Right atrium auricular region (tissue), 2 donors: ENCODE measurements at places on chromosomes 12 and 14. TPM values are rescaled to one million over a fixed set of nuclear protein-coding genes. Genes with fewer than 3 reads are reported as not detected.

NFE2 gene
- total RNA-seq: 1.1 TPM

HOXC10 gene
- not detected for total RNA-seq

C12orf50 gene
- not detected for total RNA-seq

KERA gene
- not detected for total RNA-seq

SLC5A8 gene
- total RNA-seq: not detected

PIWIL1 gene
- not detected for total RNA-seq

ETFBKMT gene
- 2.2 TPM for total RNA-seq

DBX2 gene
- 0.51 TPM for total RNA-seq

HOXC5 gene
- total RNA-seq: not detected

DNA sequence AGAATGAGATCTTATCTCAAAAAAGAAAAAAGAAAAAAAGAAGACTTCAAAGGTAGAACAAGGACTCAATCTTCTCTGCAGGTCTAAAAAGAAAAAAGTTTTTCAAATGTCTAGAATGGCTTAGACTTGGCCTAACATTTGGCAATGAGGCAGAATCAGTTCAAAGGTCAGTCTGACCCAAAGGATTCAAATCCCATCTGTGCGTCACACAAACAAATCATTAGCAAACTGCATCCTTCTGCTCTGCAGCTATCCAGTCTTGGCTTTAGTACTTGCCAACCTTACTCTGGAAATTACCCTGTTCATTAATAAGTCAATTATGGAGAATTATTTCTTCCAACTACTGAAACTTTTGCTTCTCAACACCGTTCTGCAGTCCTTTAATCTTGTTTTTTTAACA is 3.1 kb downstream of the YAF2 start:
- no peaks in the 10 kb centered on the region for H3K36me3 ChIP-seq
- peak overlapping the region; percentile 96 for H3K27ac ChIP-seq
- H3K4me3 ChIP-seq: no peak overlapping the region
- no peak for DNase-seq
- H3K4me1 ChIP-seq: peaks cover 53% of the 10 kb centered on the region

DNA sequence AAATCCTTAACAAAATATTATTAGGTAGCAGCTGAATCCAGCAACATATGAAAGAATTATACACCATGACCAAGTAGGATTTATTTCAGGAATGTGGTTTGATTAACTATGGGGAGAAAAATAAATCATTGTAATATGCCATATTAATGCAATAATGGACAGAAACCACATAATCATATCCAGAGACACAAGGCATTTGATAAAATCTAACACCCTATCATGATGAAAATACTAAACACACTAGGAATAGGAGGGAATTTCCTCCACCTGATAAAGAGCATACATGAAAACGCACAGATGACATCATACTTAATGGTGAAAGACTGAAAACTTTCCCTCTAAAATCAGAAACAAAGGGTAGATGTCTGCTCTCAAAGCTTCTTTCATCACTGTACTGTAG is 238.9 kb downstream of the PHLDA1 start:
- no peaks in the 10 kb centered on the region for H3K36me3 ChIP-seq
- no peak for DNase-seq
- H3K27ac ChIP-seq: no peak overlapping the region
- no peak overlapping the region for H3K4me3 ChIP-seq
- H3K27me3 ChIP-seq: no peaks in the 10 kb centered on the region

DNA sequence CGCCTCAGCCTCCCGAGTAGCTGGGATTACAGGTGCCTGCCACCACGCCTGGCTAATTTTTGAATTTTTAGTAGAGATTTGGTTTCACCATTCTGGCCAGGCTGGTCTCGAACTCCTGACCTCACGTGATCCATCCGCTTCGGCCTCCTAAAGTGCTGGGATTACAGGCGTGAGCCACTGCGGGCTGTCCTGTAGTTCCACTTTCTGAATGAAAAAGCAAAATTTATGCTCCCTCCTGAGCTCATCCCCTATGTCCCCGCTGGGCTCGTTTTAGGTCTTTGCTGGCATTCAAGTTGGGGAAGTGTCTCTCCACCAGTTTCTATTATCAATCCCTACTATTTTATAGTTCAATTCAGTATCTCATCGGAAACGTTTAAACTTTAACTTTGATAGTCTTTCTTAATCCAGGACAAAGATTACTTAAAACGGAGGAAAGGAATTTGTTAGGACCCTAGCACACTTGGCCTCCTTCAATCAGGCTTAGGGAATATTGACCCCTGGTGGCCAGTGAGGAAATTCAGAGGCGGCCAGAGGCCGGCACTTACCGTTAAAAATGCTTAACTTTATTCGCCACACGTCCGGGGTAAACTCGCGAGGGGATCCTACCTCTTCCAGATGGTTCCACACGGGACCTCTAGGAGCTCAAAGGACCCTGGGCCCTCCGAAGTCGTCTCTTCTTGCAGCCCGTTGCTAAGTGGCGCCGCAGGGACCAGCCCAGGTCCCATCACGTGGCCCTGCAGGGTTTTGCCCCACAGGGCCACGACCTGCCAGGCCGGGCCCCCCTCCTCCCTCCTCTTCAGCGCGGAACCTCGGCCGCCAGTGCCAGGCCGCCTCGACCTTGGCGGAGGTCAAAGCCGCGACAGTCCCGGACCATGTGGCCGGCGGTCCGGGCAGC is 11.4 kb upstream of the DNAL1 start:
- H3K4me1 ChIP-seq: no peaks in the 10 kb centered on the region
- peak overlapping the region; percentile 32 for H3K27ac ChIP-seq
- no peaks in the 10 kb centered on the region for H3K36me3 ChIP-seq
- peak overlapping the region; percentile 39 for H3K4me3 ChIP-seq

DNA sequence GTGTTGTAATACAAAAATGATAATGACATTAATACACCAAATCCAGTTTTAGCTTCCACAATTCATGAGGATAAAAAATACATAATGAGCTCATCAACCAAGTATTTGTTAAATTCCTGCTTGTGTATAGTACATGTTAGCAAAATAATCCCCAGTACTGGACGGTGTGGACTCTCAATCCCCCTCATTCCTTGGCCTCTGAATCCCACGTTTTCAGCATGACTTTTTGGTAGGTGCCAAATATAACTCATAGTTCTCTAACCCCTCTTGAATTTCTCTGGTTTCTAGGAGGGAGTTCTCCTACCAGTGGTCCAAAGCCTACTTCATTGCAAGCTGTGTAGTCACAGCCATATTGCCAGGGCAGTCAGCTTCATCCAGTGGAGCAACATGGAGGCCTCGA is 41.4 kb upstream of the EPS8 start:
- peak overlapping the region; percentile 39 for H3K27ac ChIP-seq
- DNase-seq: no peak

DNA sequence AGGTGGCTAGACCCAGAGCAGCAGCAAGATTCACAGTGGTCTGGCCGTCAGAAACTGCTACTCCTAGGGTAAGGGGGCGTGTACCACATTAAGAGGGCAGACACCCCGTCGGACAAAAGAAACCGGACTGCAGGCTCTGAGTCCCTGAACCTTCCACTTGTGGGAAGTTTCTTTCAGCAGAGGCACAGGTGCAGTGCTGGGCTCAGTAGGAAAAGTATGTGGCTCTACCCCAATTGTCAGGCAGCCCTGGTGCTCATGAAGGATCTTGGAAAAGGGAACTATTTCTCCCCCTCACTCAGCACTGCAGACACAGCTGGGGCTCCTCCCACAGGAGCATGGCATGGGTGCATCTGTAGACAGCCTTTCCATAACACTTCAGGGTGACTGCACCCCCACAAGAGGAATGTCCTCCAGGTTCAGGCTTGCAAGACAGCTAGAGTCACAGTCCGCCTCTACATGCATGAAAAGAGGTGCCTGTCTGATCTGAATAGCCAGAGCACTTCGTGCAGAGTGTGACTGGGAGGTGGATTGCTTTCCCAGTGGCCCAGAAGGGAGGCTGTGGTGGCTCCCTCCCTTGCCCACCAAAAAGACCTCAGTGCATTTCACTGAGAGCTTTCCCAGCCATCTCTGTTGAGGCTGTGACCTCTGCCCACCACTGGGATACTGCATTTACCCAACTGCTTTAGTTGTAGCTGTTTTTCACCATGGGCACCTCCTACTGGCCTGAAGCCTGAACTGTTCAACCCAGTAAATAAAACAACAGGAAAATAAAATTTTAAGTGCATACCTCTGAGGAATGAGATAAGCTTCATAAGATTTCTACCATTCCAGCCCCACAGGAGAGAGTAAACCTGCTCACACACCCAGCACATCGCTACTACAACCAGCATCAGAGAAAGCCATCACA is 14.2 kb downstream of the CEP128 start:
- H3K36me3 ChIP-seq: no peaks in the 10 kb centered on the region
- no peak overlapping the region for H3K27ac ChIP-seq
- no peaks in the 10 kb centered on the region for H3K27me3 ChIP-seq
- no peak for DNase-seq
- peaks cover 11% of the 10 kb centered on the region for H3K4me1 ChIP-seq
- no peak overlapping the region for H3K4me3 ChIP-seq

- H3K4me3 ChIP-seq: peak overlapping the region; percentile 12
- no peaks in the 10 kb centered on the region for H3K27me3 ChIP-seq
- DNase-seq: no peak
- peak overlapping the region; percentile 67 for H3K27ac ChIP-seq
- H3K36me3 ChIP-seq: no peaks in the 10 kb centered on the region
These were observed 2.3 kb downstream of the LRRC74A start for GRCh38 chr14:76828339-76829012.

DNA sequence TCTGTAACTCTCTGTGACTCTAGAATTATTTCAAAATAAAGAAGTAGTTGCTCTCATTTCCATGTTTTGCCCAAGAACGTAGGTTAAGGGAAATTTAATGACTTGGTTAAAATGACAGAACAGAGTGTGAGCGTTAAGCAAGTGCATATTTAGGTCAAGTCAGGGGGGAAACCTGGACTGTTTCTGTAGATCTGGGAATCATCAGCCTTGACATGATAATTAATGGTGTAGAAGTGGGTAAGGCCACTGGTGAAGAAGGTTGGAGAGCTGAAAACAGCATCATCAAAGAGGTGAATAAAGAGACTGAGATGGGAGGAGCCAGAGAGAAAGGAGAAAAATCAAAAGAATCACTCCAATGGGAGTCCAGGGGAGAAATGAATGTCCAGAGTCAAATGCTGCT is 49.4 kb upstream of the STK38L start:
- H3K27ac ChIP-seq: peak overlapping the region; percentile 80
- no peaks in the 10 kb centered on the region for H3K36me3 ChIP-seq
- no peak for DNase-seq
- peaks cover 54% of the 10 kb centered on the region for H3K4me1 ChIP-seq

- DNase-seq: no peak
- no peaks in the 10 kb centered on the region for H3K4me1 ChIP-seq
- no peaks in the 10 kb centered on the region for H3K27me3 ChIP-seq
- no peak overlapping the region for H3K4me3 ChIP-seq
These were observed 109.1 kb downstream of the SEC23A start for GRCh38 chr14:38993981-38994380.

- no peaks in the 10 kb centered on the region for H3K27me3 ChIP-seq
- no peak for DNase-seq
- H3K36me3 ChIP-seq: no peaks in the 10 kb centered on the region
- no peak overlapping the region for H3K4me3 ChIP-seq
- H3K4me1 ChIP-seq: no peaks in the 10 kb centered on the region
- peak overlapping the region; percentile 61 for H3K27ac ChIP-seq
These were observed 99.9 kb downstream of the TMTC3 start for GRCh38 chr12:88241862-88242570.

DNA sequence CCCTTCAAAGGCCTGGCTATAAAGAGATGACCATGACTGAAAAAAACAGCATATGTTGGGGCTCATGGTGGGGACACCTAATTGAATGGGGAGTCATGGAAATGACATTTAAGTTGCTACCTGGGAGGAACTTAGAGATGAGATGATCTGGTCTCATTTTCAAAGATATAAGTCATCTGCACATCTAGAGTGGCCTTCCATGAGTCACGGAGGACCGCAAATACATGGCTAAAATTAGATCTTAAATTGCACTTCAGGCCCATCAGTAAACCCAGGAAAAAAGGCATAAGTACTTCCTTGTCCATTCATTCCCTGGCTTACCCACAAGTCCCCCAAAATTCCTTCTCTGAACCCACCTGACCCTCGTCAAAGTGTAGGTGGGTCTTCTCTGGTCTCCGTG is 53.4 kb downstream of the SPTB start:
- peak overlapping the region; percentile 72 for H3K27ac ChIP-seq
- no peak overlapping the region for H3K4me3 ChIP-seq
- DNase-seq: no peak
- no peaks in the 10 kb centered on the region for H3K36me3 ChIP-seq
- no peaks in the 10 kb centered on the region for H3K4me1 ChIP-seq

DNA sequence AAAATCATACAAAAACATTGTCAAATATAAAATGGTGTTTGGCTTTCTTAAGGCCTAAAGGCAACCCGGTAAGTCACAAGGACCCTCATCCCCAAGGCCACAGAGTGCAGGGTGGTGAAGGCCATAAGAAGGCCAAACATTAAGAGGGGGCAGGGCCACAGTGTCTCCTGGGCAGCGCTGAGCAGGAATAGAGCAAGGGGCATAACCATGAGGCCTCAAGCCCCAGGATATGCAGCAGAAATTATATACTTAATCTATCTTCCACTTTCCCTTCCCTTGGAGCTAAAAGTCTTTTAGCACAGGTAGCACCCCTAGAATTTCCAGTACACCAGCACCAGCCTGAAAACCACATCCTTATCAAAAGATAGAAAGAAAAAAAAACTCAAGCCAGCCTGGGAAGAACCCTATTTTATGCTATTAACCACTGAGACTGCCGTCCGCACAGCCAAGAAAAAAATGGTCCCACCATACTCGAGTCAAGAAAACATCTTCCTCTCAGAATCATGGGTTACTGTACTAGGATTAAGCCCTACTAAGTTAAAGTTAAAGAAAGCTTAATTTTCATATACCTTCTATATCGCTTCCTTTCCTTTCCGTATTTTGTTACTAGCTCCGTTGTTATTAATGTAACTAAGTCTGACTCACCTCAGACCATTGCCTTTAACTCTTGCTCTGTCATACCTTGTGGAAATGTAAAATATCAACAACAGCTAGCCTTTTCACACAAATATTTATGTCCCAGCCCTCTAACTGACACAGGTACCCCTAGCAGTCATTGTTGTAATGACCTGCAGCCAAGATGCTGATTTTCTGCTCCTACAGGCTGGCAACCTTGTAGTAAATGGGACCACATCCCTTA is 20.1 kb downstream of the KLRK1 start:
- no peaks in the 10 kb centered on the region for H3K36me3 ChIP-seq

- no peaks in the 10 kb centered on the region for H3K36me3 ChIP-seq
- no peak for DNase-seq
- no peak overlapping the region for H3K27ac ChIP-seq
- no peak overlapping the region for H3K4me3 ChIP-seq
- no peaks in the 10 kb centered on the region for H3K27me3 ChIP-seq
These were observed 224.7 kb upstream of the EGLN3 start for GRCh38 chr14:34175574-34175973.

GRCh38 chr14:59787045-59787674 is 83.4 kb downstream of the RTN1 start:
- H3K4me3 ChIP-seq: no peak overlapping the region
- no peaks in the 10 kb centered on the region for H3K36me3 ChIP-seq
- no peaks in the 10 kb centered on the region for H3K4me1 ChIP-seq
- no peak for DNase-seq
- H3K27ac ChIP-seq: no peak overlapping the region
- no peaks in the 10 kb centered on the region for H3K27me3 ChIP-seq
